Activated CD4-positive, alpha-beta T cell treated with anti-CD3 and anti-CD28 coated beads for 36 hours (primary cell): ENCODE measurements at places on chromosomes 3 and 15.

GRCh38 chr3:159711560-159712333, 276.9 kb upstream of the IL12A start:
- no peak for DNase-seq

GRCh38 chr3:115550285-115550761, 73.0 kb upstream of the GAP43 start:
- no peak for DNase-seq

- DNase-seq = no peak
Observed at GRCh38 chr3:161443921-161444693, 52.5 kb upstream of the OTOL1 start.

DNA sequence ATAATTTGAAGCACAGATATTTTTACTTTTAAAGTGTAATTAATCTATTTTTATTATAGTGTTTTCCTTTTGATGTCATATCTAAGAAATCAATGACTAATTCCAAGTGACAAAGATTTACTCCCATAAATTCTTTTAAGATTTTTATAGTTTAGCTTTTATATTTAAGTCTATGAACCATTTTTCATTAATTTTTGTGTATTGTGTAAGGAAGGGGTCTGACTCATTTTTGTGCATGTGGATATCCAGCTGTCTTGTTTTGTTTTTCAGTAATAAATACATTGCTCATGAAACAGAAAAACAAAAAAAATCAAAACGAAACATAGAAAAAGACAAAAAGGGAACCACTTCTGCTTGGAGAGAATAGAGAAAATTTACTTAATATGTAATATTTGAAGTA, 145.1 kb downstream of the EPHA6 start:
- DNase-seq = no peak

DNA sequence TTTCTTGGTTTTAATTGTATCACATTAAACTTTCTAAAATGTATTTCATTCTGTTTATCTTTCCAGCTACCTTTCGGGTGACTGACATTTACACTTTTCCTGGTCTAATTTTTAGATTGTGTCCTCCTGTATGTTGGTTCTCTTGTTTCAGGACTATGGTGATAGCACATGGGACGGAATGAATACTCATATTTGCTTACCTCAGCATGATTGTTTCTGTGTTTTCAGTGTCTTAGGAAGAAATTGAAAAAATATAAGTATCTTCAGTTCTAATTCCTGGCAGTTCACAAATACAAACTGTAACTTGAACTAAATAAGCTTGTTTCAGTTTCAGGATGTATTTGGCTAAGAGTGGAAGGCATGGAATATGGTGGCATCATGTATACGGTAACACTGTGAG, 80.1 kb upstream of the ROBO1 start:
- DNase-seq = no peak
